NCI-H187 (cell line): ENCODE measurements at places on chromosomes 5 and 9.

GRCh38 chr5:181160152-181160754 is 12.9 kb downstream of the OR2V2 start:
- DNase-seq, result no peak

DNA sequence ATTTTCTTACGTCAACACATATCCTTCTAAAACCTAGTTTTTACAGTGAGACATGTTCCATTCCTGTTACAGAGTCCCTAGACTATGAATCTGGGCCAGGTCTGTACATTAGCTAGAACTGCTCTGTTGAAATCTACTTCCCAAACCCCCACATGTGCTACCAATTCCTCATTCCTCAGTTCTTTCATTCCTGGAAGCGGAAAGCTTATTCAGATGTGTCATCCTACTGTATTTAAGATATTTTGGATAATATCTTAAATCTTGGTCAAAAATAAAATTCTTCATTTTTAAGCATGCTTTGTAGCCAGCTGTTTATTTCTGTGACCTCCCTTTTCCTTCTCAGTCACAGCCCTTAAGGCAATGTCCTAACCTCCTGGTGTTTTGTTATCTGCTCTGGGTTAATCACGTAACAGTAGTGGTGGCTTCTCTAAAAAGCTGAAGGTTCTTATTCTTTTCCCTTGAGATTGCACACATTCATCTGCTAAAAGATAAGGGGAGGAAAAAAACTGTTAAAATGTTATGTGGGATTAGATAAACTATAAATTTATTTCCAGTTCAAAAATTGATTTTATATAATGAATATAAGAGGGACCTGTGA is 35.6 kb downstream of the GLRX start:
- DNase-seq, result no peak

DNA sequence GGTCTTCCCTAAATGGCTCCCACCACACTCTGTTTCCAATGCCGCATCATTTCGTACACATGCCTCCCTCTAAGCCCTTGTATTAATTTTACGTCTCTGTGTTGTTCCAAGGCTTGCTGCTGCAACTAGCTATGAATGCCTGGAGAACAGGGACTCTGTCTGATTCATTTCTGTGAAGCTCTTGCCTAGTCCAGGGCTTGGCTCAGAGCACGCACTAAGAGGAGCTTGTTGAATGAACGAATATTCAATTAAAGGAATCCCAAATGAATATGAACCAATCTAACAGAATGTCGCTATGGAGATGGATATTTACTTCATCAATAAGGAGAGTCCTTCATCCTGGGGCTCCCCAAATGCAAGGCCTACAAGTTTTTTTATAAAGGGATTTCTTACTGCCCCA is 55.3 kb downstream of the TGFBR1 start:
- DNase-seq, result no peak

DNA sequence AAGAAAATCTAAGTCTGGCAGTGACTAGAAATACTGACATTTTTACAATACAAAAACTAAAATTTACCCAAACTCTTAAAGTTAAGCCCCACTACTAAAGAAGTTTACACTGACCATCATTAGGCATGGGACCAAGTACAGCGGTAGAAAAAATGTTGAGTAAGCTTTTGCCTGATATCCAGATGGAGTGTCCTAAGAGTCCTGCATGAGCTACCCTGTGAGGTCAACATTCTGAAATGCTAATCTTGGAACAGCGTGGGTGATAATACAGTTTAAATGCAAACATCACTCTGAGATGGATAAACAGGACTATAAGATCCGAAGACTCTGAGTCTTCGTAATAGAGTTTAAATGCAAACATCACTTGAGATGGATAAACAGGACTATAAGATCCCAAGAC is 189.7 kb downstream of the DCP2 start:
- DNase-seq, result no peak

DNA sequence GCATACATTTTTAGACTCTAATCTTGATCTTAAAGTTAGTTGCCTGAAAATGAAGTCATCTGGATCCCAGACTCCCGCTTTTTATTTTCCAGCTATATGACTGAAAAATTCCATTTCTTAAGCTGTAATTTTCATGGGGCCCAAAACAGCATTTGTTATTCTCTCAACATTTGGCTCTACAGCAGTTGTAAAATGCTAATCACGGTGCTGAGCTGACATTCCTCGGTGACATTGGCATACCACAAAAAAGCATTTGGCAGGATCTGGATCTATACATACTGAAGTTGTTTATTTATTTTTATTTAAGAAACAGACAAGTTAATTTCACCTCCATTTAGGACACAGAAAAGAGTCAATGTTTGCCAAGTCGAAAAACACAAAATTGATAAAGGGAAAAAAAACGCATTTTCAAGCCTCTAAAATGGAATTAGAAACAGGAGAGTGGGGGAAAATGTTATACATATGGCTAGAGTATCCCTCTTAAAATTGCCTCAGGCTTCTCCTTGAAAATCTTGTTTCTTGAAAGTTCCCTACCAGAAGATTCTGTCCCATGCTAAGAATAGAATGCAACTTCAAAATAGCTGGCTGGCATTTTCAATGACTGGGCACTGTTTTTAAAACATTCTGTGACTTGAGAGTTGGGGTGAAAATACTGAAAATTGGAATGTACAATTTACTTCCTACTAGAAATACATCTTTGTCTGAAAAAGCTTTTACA is 207.5 kb upstream of the TBCA start:
- DNase-seq, result no peak
